NCI-H345 (cell line): ENCODE measurements at places on chromosomes 2 and 18.

- DNase-seq: no peak
Observed at GRCh38 chr2:30448308-30448707, 1.3 kb downstream of the LCLAT1 start.

- DNase-seq: no peak
Observed at GRCh38 chr2:239275044-239275685, 125.7 kb downstream of the HDAC4 start.

DNA sequence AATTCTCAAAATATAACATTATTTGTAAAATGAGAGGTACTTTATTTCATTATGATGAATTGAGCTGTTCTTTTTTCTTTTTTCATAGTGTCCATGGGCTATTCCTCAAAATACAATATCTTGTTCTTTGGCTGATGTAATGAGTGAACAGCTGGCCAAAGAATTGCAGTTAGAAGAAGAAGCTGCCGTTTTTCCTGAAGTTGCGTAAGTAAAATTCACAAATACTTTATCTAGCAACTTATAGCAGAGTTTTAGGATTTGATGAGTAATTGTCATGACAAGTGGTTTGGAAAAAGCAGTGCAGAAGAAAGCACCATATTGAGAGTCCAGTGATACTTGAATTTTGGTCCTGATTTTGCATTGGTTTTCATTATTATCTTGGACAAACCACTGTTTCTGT, 9.8 kb downstream of the RIOK3 start:
- DNase-seq: no peak

- DNase-seq: no peak
Observed at GRCh38 chr2:214382229-214382628, 28.6 kb upstream of the VWC2L start.

DNA sequence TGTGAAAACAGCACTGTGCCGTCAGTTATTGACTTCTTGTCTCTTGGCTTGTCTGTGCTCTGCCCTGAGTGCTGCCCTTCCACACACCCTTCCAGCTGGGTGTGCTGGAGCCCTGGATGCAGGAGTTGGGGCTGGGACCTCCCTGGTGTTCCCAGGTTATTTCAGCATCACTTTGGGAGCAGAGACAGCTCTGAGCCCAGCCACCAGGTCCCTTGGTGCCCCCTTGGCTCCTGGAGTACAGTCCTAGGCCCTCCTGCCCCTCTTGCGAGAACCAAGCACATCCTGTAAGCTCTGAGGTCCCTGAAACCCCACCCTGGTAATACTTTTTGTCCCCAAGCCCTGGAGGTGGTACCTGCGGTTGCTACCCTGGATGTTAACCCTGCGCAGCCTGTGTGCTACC, 24.3 kb downstream of the BOK start:
- DNase-seq: no peak

GRCh38 chr2:14661163-14661562, 28.6 kb downstream of the LRATD1 start:
- DNase-seq: no peak

- DNase-seq: no peak
Observed at GRCh38 chr2:187174582-187174981, 273.5 kb downstream of the CALCRL start.

DNA sequence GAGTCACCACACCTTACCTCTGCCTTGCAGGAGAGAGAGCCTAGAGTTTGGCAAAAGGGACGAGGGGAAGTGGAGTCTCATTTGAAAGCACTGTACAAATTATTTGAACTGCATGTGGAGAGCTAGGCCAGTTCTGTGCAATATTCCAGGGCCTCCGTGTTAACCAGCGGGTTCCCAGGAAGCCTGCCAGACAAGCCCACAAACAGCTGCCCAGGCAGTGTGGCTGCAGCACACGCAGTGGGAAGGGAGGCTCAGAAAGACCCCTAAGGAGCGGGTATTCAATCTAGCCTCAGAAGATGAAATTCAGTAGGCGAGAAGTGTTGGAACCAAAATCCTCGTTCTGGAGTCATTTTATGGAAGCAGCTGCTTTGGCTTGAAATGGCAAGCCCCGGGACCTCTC, 30.7 kb downstream of the CNGA3 start:
- no peak for DNase-seq

DNA sequence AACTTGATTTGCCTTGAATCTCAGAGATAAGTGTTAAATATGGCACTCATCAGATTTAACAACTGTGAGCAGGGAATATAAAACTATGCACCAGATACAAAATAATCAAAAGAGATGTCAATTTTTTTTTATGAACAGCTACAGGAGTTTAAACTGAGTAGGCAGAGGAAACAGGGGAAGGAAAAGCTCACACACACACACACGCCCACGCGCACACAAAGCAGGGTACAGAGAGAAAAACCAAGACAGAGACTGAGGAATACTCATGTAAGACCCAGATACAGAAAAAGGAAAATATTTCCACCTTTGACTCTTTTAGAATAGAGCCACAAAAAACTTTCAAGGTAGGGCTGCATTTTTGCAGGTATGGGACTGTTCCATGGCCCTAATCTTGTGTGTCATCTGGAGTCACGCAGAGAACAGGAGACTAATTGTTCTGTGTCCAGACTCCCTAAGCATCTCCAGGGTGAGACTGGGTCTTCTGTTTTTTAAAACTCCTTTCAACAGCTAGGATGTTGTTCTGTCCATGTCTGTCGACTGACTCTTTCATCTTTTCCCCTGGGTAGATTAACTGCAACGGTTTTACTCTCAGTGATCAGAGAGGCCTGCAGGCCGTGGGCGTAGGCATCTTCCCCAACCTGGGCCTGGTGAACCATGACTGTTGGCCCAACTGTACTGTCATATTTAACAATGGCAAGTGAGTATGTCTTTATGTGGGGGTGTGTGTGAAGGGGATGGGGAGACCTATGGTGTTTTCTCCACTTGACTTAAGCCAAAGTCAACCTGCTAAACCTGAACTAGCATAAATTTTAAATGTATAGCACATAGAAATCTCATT, 23.0 kb downstream of the SMYD1 start:
- DNase-seq: no peak

- peak; percentile 27 for DNase-seq
Observed at GRCh38 chr18:12599543-12599942, 58.4 kb downstream of the SPIRE1 start.

- DNase-seq: peak; percentile 44
Observed at GRCh38 chr2:178241844-178242551, 47.7 kb downstream of the OSBPL6 start.

GRCh38 chr18:62751341-62751821, 36.0 kb downstream of the PHLPP1 start:
- no peak for DNase-seq

DNA sequence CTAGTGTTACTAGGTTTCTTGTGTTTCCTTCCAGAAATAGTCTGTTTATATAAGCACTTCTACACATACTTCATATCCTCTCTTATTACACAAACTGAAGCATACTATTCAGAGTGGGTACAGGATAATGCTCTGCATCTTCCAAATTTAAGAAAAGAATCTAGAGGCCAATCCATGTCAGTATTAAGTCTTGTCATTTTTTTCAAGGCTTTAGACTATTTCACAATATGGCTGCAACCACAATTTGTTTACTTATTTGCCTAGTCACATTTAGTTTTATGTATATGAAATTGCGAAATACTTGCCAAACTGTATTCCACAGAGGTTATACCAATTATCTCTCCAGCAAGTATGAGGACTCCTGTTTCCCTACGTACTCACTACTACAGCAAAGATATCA, 27.9 kb downstream of the IWS1 start:
- DNase-seq: no peak

DNA sequence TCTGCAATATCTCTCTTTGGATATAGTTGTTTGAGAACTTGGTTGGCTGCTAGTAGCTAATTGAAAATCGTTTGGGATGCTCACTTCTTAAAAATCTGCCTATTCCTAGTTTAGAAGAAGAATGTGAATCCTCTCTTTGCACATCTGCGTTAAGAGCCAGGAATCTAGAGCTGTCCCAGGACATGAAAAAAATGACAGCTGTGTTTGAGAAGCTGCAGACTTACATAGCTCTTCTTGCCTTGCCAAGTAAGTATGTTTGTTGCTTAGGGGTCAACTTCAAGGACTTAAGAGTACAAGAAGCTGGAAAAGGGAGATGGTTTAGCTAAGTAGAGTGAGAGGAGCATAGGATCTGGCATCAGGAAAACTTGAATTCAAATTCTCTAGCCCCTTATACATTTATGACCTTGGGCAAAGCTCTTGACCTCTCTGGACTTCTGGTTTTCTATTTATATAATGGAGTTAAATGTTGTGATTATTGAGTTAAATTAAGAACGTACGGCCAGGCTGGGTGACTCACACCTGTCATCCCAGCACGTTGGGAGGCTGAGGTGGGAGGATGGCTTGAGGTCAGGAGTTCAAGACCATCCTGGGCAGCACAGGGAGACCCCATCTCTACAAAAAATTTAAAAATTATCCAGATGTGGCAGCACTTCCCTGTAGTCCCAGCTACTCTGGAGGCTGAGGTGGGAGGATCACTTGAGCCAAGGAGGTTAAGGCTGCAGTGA, 55.2 kb upstream of the STON1 start:
- no peak for DNase-seq

GRCh38 chr2:12665334-12665733, 51.4 kb upstream of the TRIB2 start:
- no peak for DNase-seq

DNA sequence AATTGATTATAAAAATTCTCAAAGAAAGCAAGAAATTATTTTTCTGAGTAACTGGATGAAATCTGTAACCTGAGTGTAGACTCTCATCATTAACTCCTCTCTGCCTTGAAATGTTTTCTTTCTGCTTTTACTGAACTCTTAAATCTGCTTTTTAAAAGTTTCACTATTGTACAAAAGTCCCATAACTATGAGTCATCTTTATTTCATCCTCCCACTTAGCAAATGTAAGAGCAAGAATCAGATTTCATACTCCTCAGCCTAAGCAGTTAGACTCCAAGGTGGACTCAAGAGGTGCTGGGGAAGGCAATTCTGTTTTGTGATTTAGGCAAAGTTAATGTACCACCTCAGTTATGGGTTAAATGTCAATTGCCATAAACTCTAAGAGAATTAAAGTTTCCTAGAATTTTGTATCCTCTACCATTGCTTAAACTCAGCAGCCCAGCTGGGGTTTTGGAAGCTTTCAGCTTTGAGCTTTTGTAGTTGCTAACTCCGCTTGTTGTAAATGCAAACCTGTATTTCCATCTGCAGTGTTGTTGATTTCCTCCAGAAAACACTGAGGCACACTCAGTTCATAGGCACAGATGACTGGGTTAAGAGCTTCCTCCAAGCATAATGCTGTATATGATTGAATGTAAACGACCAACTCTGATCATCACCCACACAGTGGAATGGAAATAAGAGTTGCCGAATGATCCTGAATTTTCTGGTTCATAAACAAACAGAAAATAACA, 268.8 kb downstream of the ARHGAP15 start:
- peak; percentile 17 for DNase-seq

GRCh38 chr2:191983186-191983585, 136.3 kb upstream of the CAVIN2 start:
- peak; percentile 55 for DNase-seq

- DNase-seq: peak; percentile 30
Observed at GRCh38 chr2:159035790-159036411, 67.5 kb downstream of the TANC1 start.

GRCh38 chr2:191051825-191052778, 38.1 kb upstream of the STAT1 start:
- peak; percentile 53 for DNase-seq

- no peak for DNase-seq
Observed at GRCh38 chr2:60500861-60501260, 52.6 kb downstream of the BCL11A start.

DNA sequence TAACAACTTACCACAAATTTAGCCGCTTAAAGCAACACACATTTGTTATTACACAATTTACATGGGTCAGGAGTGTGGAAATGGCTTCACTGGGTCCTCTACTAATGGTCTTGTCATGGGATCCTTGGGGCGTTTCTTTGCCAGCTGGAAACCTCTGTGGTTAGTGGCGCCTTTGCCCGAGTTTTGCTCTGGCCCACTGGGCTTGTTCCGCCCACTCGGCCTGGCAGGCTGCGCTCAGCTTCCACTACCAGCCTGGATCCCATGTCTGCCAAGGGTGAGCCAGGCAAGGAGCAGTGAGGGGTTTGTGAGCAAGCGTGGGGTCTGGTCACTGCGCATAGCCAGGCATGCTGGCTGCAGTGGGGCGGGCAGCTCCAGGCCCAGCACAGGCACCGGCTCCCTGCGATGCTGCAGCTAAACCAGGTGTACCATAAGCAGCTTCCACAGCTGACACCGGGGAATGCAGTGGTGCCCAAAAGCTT, 16.2 kb upstream of the MBD2 start:
- DNase-seq: no peak

- DNase-seq: no peak
Observed at GRCh38 chr18:23584019-23584983, 2.0 kb downstream of the NPC1 start.
